ENCODE measurements at places on chromosomes 4 and X.

GRCh38 chrX:12007881-12008280, 130.4 kb upstream of the FRMPD4 start:
- DNase-seq, result no peak

GRCh38 chr4:13302876-13303275, 181.3 kb downstream of the RAB28 start:
- no peak for DNase-seq

- DNase-seq, result no peak
Observed at GRCh38 chr4:136755531-136755916, 776.8 kb downstream of the PCDH18 start.

DNA sequence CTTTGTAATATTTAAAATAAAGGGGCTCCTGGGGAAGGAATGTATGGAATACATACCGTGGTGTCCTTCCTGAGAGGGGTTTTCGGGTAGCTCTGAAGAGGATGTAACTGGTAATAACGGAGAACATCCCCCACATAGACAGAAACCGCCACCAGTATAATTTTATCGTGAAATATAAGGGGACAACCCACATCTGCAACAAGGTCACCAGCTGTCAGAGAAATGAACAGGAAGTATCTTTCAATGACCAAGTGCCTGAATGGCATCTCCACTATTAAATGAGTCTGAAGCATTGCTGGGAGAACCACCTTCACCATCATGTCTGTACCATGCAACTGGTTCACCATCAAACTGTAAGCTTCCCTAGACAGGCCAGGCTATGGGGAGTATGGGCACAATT, 31.7 kb downstream of the RNF175 start:
- no peak for DNase-seq

GRCh38 chrX:42109428-42109827, 186.1 kb upstream of the CASK start:
- DNase-seq, result no peak

GRCh38 chr4:107915220-107915619, 16.1 kb upstream of the CYP2U1 start:
- no peak for DNase-seq

- DNase-seq, result no peak
Observed at GRCh38 chr4:152079543-152080293, 318.9 kb upstream of the GATB start.

DNA sequence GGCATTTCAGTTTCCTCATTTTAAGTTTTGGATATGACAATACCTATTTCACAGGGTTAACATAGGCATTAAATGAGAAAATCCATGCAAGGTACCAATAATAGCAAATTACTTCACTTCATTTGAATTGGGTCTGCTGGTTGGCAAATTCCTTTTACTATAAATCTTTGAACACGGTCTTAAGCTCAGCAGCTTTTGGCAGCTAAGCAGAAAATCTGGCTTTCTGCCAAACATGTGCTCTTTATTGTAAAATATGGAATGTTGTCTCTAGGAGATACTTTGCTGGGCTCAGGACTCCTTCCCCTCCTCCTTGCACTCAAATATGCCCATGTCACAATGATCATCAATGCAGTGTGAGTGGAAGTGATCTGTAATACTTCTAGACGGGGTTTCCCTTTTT, 16.8 kb upstream of the DMP1 start:
- DNase-seq, result no peak

DNA sequence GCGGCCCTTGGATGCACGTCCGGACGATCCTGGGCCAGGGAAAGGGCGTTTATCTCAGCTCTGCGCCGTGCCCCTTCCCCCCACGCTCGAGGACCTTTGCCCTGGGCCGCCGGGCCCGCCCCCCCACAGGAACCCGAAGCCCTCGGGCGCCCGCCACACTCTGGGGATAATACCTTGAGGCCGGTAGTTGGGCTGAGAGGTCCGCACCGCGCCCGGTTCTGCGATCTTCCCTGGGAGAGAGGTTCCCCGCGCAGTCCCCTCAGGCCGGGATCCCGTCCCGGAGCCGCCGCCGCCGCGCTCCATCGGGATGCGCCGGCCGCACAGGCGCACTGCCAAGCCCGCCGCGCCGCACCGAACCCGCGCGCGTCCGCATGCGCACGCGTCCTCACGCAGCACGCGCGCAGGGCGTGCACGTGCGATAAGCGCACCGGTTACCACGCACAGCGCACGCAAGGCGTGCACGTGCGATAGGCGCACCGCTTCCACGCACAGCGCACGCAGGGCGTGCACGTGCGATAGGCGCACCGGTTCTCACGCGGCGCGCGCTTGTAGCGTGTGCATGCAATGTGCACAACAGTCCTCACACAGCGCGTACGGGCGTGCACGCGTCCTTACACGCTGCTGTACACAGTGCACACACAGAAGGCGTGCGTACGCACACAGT, at the start of gene MAP7D2:
MAP7D2 (minus strand) TSS at position 331 of the 664 bp plus-strand sequence; CDS start at position 303, 28 bp downstream.
- DNase-seq, result no peak

DNA sequence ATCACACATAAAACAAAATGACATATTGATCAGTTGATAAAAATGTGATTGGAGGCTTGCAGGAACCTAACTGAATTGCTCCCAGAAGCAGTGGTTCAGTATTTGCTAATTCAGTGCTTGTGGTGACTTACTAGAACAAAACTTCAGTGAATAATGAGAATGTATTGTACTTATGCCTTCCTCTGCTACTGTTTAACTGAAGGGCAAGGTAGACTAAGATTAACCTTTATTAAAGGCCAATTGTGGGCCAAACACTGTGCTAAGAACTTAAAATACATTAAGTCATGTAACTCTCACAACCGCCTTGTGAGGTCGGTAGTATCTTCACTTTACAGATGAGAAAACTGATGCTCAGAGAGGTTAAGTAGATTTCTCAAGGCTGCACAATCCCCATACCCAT, 14.9 kb downstream of the IGFBP7 start:
- DNase-seq, result no peak

- DNase-seq, result no peak
Observed at GRCh38 chr4:102169345-102169744, 175.9 kb downstream of the SLC39A8 start.

DNA sequence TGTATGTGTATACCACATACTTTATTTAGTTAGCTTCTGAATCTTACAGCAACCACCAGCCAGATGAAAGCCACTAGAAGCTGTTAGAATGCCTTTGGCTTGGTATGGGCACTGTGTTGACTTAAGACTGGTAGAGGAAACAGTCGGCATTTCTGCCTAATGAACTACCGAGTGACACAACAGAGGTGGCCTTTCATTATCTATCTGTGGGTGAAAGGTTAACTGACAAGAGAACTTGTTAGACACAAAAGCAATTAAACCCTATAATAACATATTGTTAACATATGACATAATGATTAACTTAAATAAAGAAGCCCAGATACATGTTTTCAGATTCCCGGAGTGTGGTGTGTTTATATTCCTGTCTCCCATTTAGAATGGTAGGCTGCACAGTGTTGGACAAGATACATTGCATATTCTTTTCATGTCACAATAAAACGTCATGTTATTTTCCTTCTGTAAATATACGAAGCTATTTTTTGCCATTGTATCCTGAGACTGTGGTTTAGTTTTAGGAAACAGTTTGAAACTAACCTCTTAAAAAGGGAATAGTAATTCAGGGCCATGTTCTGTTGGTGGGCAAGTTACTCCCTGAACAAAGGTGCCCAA, 181.5 kb downstream of the SLIT2 start:
- no peak for DNase-seq

GRCh38 chr4:55765070-55765469, 54.5 kb upstream of the EXOC1L start:
- DNase-seq, result no peak

DNA sequence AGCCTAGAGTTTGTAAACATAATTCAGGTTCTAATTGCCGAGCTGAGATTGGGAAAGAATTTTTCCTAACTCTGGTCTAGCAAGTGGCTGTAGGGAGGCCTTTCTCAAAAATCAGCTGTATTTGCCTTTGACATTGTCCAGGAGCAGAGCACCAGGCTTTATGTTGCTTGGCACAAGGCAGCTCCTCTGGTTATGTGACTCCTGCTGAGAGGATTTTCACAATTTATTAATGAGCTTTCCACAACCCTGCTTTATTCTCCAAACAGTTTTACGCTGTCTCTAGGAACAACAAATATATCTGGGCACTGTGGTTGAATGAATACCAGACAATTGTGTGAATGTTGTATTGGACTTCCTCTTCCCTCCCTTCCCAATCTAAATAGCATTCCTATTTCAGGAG, 14.9 kb downstream of the LSM6 start:
- no peak for DNase-seq

DNA sequence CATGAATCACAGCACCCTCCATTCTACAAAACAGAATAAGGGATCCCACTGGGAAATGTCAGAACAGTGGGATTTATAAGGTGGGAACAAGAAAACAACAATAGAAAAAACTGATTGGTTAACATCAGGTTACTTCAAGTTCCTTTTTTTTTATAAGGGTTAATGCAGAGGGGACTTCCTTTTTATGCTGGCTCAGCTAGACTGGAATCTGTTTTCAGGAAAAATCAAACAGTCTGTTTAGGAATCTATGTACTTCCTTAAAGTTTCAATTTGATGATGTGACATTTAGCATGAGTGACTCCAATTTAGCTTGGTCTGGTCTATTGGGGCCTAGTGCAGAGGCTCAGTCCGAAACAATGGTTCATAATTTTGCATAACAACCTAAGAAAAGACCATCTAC, 192.9 kb downstream of the ADGRA3 start:
- no peak for DNase-seq

GRCh38 chrX:144335402-144335801, 451.5 kb downstream of the UBE2NL start:
- no peak for DNase-seq

DNA sequence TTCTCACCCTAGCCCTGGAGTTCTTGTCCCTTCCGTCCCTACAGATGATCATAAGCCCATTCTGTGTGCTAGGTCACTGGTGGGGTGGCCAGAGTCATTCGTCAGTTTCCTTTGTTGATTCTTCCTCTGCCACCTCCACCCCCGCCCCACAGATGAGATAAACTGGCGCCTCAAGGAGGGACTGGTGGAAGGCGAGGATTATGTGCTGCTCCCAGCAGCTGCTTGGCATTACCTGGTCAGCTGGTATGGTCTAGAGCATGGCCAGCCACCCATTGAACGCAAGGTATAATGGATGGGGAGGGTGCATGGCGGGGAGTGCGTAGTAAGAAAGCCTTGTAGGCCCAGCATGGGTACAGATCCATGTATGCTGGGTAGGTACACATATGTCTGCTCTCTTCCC, 6.4 kb downstream of the USP11 start:
- no peak for DNase-seq

DNA sequence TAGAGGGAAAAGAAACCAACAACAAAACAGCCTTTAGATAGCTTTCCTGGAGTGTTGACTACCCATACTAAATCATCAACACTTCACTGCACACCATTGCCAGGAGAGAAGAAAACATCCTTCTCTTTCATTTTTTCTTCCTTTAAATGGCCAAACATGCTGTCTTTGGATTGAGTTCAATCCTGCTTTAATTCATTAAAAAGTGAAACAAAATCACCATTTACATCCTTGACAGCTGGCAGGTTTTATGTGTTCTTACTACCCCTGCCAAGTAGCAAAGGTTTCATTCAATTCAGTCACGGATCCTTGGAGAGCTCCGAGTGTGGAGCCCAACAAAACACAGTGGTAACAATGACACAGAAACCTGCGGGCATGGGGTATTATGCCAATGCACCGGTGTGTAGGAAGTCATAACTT, 568.3 kb downstream of the ANKRD50 start:
- no peak for DNase-seq

DNA sequence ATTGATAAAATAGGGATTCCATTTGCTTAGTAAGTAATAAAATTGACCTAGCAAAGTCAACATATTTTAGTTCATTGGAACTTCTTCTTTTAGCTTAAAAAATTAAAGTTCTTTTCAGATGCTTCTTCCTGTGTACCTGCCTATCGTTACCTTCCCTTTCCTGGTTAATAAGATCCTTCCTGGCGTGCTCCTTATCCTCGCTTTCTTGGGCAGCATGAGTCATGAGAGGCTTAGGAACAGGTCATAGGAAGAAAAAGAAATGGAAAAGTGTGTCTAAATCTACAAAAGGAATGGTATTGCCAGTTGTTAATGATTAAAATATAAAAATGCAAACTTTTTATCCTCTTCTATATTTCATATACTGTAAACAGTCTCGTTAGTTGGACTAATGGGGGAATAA, 170.3 kb downstream of the DCTD start:
- no peak for DNase-seq

- DNase-seq, result no peak
Observed at GRCh38 chrX:13506574-13506973, 62.8 kb upstream of the EGFL6 start.

DNA sequence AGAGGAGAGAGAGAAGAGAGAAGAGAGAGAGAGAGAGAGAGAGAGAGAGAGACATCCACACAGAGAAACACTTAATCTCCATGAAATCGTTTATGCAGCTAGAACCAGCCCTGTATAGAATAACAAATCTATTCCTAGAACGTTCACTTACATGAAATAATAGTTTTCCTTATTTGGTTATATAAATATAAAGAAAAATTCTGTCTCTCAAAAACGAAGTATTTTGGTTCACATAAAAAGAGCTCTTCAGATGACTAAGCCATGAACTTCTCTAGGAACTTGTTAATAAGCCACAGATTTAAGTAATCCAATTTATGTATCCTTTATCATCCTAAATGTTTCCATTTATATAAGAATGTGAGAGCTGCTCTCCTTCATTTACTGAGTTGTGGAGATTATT, 1315.1 kb upstream of the PCDH7 start:
- no peak for DNase-seq

GRCh38 chr4:22099896-22100295, 151.3 kb upstream of the KCNIP4 start:
- DNase-seq, result no peak

DNA sequence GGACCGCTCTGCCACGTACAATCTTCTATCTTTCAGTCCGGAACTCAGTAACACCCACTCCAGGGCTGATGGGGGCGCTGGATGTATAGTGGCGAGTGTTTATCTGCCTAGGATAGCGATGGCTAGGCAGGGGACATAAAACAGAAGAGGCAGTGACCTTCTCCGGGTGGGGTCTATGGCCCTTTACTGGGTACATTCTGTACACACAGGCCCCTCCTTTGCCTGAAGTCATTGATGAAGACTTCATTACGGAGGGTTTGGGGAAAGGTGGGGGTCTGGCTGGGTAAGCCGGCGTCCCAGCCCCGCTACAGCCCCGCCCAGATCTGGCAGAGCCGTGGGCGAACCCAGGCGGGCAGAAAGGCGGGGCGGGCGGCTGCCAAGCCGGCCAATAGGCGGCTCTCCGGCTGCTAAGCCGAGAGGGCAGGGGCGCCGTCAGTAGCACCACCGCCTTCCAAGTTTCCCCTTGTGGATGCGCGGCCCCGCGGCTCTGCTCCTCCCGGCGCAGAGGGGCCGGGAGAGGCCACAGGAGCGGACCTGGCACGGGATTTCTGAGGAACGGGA, at the start of gene CHST7:
CHST7 (plus strand) TSS at position 435 of the 561 bp plus-strand sequence. CDS start 167 bp downstream, outside the sequence.
- DNase-seq, result no peak

- no peak for DNase-seq
Observed at GRCh38 chr4:184513802-184514120, 39.4 kb upstream of the IRF2 start.

All from cerebellar nuclear complex (tissue), 1 donor.